ENCODE measurements at places on chromosomes 11 and 22.

DNA sequence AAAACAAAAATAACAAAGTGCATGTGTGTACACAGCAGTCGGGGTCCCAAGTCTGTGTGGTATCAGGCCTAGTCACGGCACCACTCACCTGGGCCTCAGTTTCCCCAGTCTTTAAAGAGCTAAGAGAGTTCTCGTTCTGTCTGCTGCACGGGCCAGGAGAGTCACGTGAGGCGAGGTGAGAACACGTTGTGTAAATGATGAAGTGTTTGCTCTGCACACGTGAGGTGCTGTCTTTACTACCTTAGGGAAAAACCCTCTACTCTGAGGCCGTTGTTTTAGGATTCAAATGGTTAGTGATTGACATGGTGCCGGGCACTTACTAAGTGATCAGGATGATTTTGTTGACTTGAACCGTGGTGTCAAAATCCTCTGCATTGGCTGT is 86.5 kb upstream of the PPARA start:
- no peak for DNase-seq

GRCh38 chr11:78689101-78689500 is 114.4 kb upstream of the NARS2 start:
- DNase-seq, result no peak

GRCh38 chr11:81253244-81253643 is 1480.4 kb downstream of the FAM181B start:
- no peak for DNase-seq

DNA sequence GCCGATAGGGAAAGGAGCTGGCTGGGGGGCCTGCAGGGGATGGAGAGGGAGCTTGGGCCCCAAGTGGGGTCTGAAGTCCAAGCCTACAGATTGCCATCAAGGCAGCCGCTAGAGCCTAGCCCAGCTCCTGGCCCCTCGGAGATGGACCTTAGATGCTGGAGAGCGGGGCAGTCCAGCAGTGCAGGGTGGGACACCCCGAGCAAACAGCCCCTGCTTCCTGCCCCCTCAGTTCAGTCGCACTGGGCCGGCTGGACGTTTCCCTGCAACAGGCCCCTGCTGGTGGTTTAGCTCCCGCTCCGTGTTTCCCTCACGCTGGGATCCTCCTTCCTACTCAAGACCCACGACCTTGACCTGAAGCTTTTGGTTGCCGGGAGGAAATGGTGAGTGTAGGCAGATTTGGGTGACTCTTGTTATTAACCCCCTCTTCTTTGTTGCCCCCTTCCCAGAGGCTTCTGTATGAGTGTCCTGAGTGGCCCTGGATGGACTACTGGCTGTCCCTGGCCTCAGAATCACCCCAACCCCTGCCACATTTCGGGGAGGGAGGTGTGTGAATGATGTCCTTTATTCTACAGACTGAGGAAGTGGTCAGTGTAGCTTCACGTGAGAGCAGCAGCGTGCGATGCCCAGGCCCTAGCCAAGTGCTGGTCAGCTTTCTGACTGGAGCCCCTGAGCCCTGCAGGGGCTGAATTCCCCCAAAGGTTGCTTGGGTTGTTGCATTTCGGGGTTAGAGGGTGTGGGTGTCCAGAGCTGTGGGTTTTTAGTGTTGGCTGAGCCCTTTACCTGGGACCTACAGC is 2.7 kb downstream of the ST3GAL4 start:
- DNase-seq, result no peak

DNA sequence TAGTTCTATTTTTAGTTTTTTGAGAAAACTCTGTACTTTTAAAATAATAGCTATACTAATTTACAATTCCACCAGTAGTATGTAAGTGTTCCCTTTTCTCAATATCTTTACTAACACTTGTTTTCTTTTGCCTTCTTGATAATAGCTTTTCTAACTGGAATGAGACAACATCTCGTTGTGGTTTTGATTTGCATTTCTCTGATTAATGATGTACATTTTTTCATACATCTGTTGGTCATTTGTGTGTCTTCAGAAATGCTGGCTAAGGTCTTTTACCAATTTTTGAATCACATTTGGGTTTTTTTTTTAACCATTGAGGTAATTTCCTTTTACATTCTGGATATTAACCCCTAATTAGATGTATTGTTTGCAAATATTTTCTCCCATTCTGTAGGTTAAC is 258.9 kb downstream of the DYNC2H1 start:
- no peak for DNase-seq

GRCh38 chr11:67640021-67640757 is 626 bp upstream of the TBX10 start:
- DNase-seq, result peak; percentile 68
